ENCODE measurements at places on chromosomes 1 and 21.

DNA sequence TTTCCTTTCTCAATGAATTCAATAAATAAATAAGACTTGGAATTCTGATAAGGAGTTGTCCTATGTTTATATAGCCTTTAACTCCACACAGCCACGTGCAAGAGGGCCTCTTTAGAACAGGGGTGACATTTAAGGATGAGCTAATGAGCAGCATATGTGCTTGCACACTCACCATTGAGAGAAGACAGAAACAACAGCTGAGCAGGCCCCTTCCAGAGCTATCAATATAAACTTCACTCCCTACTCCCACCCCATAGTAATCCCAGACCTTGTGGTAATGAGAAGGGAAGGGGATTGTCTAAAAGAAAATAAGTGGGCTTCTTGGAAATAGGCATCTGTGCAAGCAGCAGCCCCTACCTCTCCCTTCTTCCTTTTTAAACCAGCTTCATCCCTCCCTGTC, 176.0 kb downstream of the SEC16B start:
- DNase-seq = no peak

DNA sequence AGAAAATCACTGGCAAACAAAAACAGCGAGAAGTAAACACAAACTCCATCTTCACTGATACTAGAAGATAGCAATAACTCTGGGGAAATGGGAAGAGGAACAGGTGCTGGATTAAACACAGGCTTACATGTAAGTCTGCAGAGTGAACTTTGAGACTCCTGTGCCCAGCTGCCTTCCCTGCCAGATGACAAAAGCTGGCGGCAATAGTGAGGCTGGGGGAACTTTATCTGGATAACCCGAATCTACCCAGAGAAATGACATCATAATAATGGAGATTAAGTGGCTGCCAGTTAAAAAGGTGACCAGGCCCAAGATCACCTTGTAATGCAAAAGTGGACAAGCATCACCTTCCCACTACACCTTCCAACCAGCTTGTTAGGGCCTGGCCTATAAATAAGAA, 184.5 kb downstream of the CHRM3 start:
- DNase-seq = no peak

DNA sequence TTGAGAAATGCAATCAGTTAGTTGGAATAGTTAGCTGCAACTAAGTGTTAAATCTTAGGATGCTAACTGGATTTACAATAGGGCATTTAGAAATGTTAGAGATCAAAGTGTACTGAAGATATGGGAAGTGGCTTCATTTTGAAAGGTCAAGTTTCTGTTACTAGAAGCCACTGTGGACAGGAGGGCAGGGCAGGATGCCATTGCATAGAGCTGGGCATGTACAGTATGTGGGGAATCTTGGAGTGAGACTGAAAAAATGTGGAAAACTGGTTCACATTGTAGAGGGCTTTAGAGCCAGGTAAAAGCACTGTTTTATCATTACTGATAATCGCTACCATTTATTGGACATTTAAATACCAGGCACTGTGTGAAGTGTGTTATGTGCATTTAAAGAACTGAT, 31.0 kb downstream of the ARID1A start:
- no peak for DNase-seq

GRCh38 chr1:226884116-226884625, 13.8 kb downstream of the PSEN2 start:
- DNase-seq = no peak

GRCh38 chr1:115953180-115953579, 23.1 kb upstream of the SLC22A15 start:
- DNase-seq = no peak

DNA sequence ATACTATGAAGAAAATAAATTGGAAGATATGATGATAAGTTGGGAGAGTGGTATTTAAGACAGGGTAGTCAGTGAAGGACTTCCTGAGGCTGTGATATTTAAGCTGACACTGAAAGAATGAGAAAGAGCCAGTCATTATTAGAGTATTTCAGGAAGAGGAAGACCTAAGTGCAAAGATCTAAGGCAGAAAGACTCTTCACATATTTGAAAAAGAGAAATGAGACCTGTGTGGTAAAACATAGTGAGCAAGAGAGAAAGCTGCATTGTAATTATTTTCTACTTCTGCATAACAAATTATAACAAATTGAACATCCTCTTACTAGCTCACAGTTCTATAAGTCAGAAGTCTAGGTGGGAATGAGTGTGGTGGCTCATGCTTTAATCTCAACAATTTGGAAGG, 34.6 kb upstream of the DOCK7 start:
- DNase-seq = no peak

DNA sequence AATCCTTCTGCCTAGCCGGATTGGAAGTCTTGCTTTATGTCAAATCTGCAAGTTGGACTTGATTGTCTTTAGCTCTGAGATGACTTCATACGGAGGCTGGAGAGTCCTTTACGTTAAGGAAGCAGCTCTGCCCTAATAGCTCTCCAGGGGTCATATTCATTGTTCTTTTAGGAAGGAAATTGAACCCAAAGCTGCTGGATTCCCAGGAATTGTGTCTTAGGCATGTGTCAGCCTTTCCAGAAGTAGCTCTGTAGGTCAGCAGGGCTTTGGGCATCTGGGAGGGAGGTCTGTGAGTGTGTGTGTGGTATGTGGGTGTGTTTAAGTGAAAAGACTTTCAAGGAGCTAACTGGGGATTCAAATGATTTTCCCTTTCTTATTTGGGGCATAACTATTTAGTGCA, 82.4 kb downstream of the ABCA4 start:
- DNase-seq = no peak

- no peak for DNase-seq
These were observed 24.7 kb downstream of the QSOX1 start for GRCh38 chr1:180179162-180179957.

DNA sequence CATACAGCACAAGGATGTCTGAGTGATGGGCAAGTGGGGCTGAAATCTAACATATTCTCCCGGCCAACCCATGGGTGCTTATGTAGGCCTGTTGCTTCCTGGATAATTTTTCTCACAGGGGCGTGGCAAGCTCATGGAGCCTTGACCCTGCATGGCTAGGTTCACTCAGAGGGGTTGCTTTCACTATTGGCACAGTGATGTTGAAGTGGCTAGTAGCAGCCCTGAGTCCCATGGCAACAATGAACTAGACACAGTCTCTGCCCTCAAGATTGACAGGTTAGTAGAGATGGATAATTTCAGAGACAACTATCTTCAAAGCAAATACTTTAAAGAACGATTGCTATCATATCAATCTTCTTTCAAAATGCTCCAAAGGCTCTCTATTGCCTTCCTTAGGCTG, 6.5 kb upstream of the MAB21L3 start:
- DNase-seq = no peak

DNA sequence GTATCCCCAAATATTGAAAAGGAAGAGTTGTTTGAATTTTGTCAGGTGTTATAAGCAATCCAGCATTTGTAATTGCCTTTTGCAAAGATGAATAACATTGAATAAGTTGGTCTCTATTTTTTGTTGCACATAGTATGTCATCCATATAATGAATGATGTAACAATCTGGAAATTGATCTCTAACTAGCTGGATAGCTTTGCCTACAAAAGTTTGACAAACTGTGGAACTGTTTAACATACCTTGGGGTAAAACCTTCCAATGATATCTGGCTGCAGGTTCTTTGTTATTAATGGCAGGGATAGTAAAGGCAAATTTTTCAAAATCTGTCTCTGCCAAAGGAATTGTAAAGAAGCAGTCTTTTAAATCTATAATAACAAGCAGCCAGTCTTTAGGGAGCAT, 7.6 kb downstream of the DAP3 start:
- DNase-seq = no peak

- no peak for DNase-seq
These were observed 105.5 kb downstream of the HLCS start for GRCh38 chr21:36860736-36861594.

GRCh38 chr21:25422610-25423608, 184.4 kb downstream of the MRPL39 start:
- DNase-seq = no peak

DNA sequence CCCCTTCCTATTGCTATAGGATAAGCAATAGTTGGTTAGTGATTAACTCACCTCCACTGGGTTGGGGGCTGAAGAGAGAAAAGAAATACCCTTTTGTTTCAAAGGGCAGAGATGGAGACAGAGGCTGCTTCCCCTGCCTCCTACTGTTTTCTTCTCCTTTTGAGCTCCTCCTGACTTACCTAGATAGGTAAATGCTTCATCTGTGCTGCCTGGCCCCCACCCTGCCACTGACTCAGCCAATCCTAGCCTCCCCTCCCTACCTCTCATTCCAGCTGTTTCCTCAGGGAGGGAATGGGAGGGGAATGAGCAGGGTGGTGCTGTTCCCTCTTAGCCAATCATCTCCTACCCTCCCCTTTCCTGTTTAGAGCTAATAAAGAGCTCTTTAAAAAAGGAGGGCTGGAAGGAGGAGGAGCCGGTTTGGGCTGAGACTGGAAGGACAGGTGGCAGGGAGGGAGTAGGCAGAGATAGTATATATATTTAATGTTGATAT, at the start of gene C1orf116:
C1orf116 (minus strand) TSS at position 229 of the 490 bp plus-strand sequence. CDS start 5,158 bp downstream, outside the sequence.
- DNase-seq = no peak

DNA sequence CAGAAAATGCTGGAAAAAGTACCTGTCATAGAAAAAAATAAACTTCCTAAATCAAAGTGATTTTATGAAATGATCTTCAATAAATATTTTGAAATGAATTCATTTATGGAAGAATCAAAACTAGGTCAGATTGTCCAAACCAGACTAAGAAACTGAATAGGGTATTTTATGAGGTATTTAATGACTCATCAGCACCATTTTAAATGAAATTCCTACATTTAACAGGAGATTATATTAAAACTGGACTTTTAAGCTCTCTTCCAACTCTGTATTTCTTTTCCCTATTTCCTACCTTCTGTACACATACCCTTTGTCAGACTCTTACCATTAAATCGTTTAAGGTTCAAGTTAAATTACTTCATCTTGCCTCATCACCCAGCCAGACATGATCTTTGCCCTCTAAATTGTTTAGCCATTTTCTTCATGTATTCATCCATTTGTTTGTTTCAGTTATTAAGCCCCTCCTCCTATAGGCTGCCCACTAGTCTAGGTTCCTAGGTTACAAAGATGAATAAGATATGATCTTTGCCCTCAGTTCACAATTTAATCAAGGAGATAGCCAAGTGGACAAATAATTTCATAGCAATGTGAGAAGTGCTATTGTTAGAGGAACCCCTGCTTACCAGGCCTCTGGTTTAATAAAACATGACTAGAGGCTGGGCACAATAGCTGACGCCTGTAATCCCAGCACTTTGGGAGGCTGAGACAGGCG, 25.0 kb downstream of the TATDN3 start:
- DNase-seq = no peak

DNA sequence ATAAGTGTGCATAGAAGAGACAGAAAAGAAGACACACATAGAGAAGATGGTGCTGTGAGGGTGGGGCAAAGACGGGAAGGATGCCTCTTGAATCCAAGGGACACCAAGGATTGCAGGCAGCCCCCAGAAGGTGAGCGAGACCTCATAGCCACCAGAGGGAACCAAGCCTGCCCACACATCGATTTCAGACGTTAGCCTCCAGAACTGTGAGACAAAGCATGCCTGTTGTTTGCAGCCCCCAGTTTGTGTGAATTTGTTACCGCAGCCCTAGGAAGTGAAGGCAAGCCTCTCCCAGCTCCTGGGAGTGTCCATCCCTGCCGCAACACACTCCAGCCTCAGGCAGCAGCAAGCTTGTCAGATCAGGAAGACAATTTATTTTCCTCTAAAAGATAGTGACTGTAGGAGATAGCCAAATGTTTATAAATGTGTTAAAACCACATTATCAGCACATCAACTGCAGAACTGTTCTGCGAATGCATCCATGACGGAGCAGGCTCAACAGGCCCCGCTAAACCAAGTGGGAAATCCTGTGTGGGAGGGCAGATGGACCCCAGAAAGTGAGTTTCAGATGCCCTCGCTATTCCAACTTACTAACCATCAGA, 543.3 kb downstream of the MATN1 start:
- no peak for DNase-seq

DNA sequence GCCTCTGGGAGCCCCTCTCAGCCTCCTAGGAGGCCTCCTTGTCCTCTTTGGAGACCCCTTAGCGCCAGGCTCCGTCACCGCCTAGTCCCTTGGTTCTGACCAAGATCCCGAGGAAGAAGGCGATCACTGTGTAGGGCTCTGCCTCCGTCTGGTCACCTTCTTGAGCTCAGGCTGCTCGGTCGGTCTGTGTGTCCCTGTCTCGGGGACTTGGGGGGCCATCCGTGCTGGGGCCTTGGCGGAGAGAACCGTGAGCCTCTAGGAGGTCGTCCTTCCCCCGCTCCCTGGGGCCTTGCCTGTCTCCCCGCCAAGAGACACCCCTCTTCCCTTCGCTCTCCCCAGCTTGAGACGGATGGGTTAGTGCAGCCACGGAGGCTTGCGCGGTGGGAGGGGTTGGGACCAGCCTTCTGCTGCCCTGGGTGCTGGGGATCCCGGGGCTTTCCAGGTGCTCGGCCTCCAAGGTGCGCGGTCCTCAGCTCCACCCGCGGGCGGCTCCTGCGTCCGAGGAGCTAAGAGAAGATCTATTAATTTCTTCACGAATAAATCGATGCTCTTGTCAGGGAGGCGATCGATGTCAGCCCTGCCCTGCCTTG, 701 bp upstream of the INSRR start:
- DNase-seq = no peak

GRCh38 chr1:32741059-32741412, 38.5 kb upstream of the SYNC start:
- DNase-seq = no peak

GRCh38 chr1:69794831-69795230, 227.1 kb downstream of the LRRC7 start:
- DNase-seq = no peak

GRCh38 chr1:201020721-201021629, 2.5 kb downstream of the KIF21B start:
- DNase-seq = no peak

DNA sequence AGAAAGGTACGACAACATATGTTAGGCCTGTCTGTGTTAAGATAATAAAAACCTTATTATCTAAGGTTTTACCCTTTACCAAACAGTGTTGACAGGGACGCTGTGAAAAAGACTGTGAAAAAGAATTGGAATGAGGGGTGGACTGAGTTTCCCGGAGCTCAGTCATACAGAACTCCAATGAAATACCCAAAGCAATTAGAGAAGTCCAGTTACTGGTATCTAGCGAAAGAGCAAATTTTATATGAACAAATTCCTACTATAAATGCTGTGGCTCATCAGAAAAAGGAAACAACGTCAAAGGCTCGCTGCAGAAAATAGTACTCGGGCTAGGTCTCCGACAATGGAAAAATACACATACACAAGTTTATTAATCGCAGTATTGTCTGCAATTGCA, 708 bp upstream of the RBBP5 start:
- no peak for DNase-seq

GRCh38 chr1:208985231-208985630, 598.3 kb upstream of the CAMK1G start:
- DNase-seq = no peak

- DNase-seq = no peak
These were observed 7.3 kb downstream of the ODF2L start for GRCh38 chr1:86388777-86389176.

DNA sequence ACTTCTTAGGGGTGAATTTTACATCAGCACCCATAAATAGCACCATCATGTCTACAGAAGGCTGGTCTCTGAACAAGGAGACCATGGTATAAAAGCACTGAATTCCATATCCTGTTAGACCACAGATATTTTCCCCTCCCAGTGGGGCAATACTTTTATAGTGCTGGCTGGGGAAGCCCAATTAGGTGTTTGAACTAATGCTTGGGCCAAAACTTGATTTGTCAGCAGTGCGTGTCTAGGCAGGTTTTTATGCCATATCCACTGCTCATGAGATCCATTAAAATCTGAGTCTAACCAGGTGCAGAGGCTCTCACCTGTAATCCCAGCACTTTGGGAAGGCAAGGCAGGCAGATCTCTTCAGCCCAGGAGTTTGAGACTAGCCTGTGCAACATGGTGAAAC, 623.0 kb downstream of the NPHP4 start:
- no peak for DNase-seq

GRCh38 chr1:219703368-219703639, 90.4 kb upstream of the ZC3H11B start:
- DNase-seq = no peak

All from GOT3 (cell line).